DMS79 treated with DMSO at 0.1 percent for 48 hours (cell line): ENCODE measurements at places on chromosomes 2 and 18.

- DNase-seq, result no peak
Observed at GRCh38 chr2:65481961-65482360, 49.6 kb upstream of the SPRED2 start.

DNA sequence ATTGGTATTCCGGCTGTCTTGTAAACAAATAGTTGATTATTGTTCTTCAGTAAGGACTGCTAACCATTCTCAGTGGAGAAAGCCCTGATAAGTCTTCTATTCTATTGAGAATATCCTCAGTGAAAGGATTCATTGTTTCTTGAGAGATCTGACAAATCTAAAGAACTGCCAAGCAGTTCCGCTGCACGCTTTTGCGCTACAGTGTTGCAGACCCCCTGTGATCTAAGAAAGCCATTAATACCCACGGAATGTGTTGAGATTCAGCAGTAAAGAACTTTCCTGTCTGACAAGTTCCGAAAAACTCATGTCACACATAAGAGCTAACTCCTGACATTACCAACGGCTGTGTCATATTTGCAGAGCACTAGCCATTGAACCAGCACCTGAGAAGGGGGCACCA, 63.8 kb downstream of the ZNF236 start:
- no peak for DNase-seq

DNA sequence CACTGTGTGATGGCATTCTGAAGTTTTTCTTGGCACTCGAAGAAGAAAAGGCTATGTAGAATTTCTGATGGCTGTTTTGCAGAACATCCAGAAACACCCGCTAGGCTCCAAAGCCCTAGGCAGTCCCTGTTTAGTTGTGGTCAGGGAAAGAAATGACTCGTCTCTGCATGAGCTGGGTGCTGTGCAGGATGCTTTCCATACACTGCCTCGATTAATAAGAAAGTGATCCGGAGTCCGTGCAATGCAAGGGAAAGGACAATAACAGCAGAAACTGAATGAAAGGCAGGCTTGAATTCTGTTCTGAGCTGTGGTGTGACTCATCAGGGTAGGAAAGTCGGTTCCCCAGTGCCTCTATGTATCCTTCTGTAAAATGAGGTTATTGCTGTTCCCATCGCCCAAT, 18.7 kb downstream of the MAPRE3 start:
- no peak for DNase-seq

DNA sequence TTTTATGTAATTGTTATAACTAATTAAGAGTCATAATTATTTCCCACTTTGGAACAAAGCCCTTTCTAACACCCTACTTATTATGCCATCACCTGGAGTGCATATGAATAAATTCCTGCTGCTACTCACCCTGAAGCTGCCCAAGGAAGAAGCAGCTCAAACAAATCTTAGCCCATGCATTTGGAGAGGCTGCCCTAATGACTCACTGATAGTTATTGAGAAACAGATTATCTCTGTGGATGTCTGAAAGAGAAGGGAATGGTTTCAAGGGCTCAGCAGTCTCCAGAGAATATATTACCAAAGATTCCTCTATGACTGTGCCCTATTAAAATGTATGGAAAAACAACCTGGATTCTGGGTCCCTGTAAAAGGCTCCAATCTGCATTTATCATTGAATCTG, 81.0 kb downstream of the GPR39 start:
- no peak for DNase-seq

- no peak for DNase-seq
Observed at GRCh38 chr2:167240671-167241070, 352.4 kb downstream of the XIRP2 start.

DNA sequence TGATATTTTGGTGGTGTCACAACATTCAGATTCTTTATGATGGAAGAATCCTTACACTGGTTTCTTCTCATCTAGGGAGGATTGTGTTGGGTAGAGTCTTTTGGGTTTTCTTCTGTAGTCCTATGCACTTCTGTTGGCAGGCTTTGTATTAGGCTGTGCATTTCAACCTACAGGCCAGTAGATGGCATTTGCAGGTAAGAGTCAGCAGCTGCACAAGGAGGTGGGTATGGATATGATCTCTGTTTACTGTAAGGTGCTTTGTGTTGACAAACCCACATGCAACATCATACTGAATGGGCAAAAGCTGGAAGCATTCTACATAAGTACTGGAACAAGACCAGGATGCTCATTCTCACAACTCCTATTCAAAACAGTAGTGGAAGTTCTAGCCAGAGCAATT, 656.8 kb downstream of the METTL4 start:
- no peak for DNase-seq

GRCh38 chr2:143682436-143683055, 553.3 kb downstream of the ARHGAP15 start:
- no peak for DNase-seq

DNA sequence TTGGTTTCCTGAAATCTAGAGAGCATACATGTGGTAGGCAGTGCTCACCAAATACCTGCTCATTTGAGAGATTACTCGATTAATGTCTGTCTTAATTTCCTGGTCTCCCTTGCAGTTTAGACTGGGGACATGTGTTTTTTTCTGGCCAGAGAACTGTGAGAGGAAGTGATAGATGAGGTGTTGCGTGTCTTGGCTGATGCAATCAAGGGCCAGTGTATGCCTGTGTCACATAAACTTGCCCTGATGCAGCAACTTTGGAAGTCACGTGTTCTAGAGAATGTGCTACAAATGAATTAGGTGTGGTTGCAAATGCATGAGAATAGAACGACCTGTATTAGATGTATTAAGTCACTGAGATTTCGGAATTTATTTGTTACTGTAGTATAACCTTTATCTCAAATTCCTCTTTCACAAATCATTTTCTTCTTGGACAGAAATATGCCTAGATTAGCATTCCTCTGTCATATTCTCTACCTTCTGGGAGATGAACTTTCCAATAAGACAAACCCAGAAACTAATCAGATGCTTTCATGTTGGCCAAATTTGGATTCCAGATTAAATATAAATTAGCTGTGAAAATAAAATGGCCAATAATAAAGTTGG, 9.9 kb upstream of the IL1A start:
- DNase-seq, result no peak
